ENCODE measurements at places on chromosomes 3 and 15.
A peak's percentile ranks its signal among the peaks of the same experiment; 100 is the strongest.

DNA sequence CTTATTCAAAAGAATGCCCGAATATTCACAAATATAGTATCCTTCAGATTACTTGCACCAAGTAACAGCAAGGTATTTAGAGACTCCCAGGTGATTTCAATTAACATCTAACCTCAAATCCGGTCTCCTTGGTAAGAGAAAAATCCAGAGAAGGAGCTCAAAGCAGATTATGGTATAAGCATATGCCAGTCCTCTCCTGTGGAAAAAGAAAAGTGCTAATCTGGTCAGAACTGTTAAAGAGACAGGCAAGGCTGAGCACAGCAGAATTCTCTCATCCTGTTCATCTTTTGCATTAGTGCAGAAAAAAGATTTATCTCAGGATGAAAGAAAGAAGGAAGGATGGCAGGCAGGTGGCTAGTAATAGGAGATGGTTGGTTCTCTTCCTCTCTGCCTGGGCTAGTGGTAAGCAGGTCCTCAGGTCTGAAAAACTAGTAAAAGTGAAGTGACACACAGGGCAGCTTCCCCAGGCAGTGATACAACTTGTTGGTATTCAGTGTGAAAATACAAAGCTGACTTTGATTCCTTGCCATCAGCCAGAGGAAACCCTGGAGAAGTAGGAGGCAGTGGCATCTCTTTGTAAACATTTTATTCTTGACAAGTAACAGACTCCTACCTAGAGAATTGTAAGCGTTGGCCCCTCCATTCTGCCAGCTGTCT lies 14.2 kb downstream of the ATXN7 start:
- DNase-seq: no peak
- H3K27ac ChIP-seq: no peak overlapping the region
- H3K4me1 ChIP-seq: no peaks in the 10 kb centered on the region

DNA sequence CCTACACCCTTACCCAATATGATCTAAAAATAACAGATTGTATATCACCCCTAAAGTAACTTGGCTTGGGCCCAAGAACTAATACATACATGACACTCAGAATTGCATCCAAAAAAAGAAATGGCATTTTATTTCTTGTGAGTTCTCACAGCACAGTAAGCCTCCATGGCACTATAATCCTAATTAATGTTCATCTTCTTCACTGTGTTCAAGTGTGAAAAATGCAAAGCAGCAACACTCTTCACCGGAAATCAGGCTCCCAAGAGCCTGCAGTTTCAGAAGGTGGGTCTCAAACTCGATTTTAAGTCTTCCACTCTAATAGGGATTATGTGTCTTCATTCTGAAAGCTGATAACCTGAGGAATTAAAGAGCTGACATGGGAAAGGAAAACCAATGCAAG lies 142.8 kb upstream of the TSC22D2 start:
- peaks cover 28% of the 10 kb centered on the region for H3K4me1 ChIP-seq
- DNase-seq: no peak
- no peak overlapping the region for H3K4me3 ChIP-seq
- no peaks in the 10 kb centered on the region for H3K36me3 ChIP-seq
- no peak overlapping the region for H3K27ac ChIP-seq
- H3K27me3 ChIP-seq: no peaks in the 10 kb centered on the region

DNA sequence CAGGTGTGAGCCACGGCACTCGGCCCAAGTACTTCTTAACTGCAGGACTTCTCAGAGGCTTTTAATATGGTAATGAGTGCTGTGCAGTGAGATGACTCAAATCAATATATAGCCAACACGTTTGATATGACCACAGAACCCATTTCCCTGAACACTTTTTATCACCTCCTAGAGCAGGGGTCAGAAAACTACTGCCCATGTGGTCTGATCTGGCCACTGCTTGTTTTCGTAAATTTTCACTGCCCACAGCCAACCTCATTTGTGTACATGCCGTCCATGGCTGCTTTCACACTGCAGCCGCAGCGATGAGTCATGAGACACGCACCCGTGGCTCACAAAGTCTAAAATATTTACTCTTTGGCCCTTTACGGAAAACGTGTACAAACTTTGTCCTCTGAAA lies 179.2 kb downstream of the RORA start:
- no peak overlapping the region for H3K4me3 ChIP-seq
- H3K4me1 ChIP-seq: no peaks in the 10 kb centered on the region
- no peak for DNase-seq
- H3K27me3 ChIP-seq: no peaks in the 10 kb centered on the region
- no peak overlapping the region for H3K27ac ChIP-seq

GRCh38 chr15:52318729-52319500 lies 23.3 kb upstream of the MYO5C start:
- no peaks in the 10 kb centered on the region for H3K4me1 ChIP-seq
- H3K27ac ChIP-seq: no peak overlapping the region
- 0 out of 2 replicates have a peak, but pooled peaks cover 3% of the 10 kb centered on the region for H3K36me3 ChIP-seq
- no peaks in the 10 kb centered on the region for H3K27me3 ChIP-seq
- H3K4me3 ChIP-seq: no peak overlapping the region
- DNase-seq: no peak

GRCh38 chr3:121885386-121885785 lies 8.8 kb upstream of the SLC15A2 start:
- H3K27ac ChIP-seq: no peak overlapping the region
- no peak for DNase-seq
- H3K27me3 ChIP-seq: no peaks in the 10 kb centered on the region
- H3K4me1 ChIP-seq: no peaks in the 10 kb centered on the region
- no peak overlapping the region for H3K4me3 ChIP-seq

DNA sequence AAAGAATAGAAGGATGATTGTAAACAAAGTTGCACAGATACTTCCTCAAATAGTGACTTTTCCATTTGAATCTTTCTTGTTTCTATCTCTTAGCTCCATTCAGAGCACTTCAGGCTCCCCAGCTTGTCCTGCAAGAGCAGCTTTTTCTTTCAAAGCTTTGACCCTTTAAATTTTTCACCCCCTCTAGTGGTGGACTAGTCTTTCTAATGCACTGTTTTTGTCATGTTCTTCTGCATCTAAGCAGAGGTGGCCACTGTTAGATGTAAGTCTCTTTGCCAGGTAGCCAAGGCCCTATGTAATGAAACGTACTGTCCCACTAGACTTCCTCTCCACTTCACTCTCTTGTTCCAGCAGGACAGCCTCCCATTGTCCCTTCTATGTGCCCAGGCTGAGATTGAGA lies 74.0 kb upstream of the MANF start:
- no peak overlapping the region for H3K27ac ChIP-seq
- no peak overlapping the region for H3K4me3 ChIP-seq
- DNase-seq: no peak
- H3K27me3 ChIP-seq: no peaks in the 10 kb centered on the region
- H3K36me3 ChIP-seq: no peaks in the 10 kb centered on the region

DNA sequence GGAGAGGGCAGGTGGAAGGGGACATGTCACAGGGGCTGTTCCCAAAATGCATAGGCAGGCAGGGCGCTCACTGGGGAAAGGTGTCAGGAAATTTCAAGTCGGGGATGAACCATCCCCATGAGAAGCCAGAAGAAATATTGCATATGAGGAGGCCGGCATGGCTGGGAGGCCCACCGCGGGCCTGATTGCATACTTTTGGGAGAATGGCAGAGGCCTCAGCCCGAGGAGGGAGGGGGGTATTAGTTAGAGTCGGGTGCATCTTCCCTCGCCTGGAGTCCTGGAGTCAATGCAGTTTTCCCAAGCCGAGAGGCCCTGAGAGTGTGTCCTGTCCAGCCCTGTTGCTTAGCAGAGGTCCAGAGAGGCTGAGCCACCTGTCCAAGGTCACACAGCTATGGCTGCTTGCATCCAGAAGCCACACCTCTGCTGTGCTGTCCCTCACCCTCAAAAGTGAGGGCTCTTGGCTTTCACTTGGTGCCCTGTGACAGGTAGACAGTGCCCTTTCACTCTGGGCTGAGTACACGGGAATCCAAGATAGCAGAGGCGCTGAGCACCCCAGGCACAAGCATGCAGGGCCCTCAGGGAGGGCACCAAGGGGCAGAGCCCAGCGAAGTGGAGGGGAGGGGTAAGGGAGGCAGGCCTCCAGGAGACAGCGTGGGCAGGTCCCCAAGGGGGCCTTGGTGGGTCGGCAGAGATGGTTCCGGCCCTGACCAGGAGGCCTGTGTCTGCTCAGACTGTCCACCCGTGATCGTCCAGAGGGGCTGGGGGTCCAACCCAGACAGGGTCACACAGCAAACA lies 48.5 kb downstream of the GRIP2 start:
- no peak for DNase-seq
- 0 out of 2 replicates have a peak, but pooled peaks cover 9% of the 10 kb centered on the region for H3K27me3 ChIP-seq
- 0 out of 2 replicates have a peak, but pooled peaks cover 2% of the 10 kb centered on the region for H3K4me1 ChIP-seq
- no peak overlapping the region for H3K4me3 ChIP-seq
- no peaks in the 10 kb centered on the region for H3K36me3 ChIP-seq
- no peak overlapping the region for H3K27ac ChIP-seq

GRCh38 chr3:183281126-183281797 lies 28.2 kb downstream of the B3GNT5 start:
- peaks cover 17% of the 10 kb centered on the region for H3K4me1 ChIP-seq
- no peak overlapping the region for H3K27ac ChIP-seq
- no peak overlapping the region for H3K4me3 ChIP-seq
- H3K27me3 ChIP-seq: no peaks in the 10 kb centered on the region

GRCh38 chr3:47747558-47747957 lies 34.1 kb downstream of the SMARCC1 start:
- no peak overlapping the region for H3K4me3 ChIP-seq
- DNase-seq: no peak
- H3K27ac ChIP-seq: no peak overlapping the region
- peaks cover 37% of the 10 kb centered on the region for H3K36me3 ChIP-seq
- no peaks in the 10 kb centered on the region for H3K27me3 ChIP-seq

- H3K36me3 ChIP-seq: no peaks in the 10 kb centered on the region
- peak overlapping the region; percentile 77 for H3K27ac ChIP-seq
- peak; percentile 96 for DNase-seq
- H3K4me1 ChIP-seq: peaks cover 35% of the 10 kb centered on the region
These were observed 14.2 kb downstream of the IQGAP1 start for GRCh38 chr15:90402223-90402622.

- H3K27ac ChIP-seq: no peak overlapping the region
- no peaks in the 10 kb centered on the region for H3K27me3 ChIP-seq
- no peaks in the 10 kb centered on the region for H3K36me3 ChIP-seq
- no peaks in the 10 kb centered on the region for H3K4me1 ChIP-seq
- no peak overlapping the region for H3K4me3 ChIP-seq
These were observed 8.0 kb downstream of the ZBBX start for GRCh38 chr3:167372138-167372537.

- no peak overlapping the region for H3K27ac ChIP-seq
- H3K27me3 ChIP-seq: no peaks in the 10 kb centered on the region
- H3K4me1 ChIP-seq: no peaks in the 10 kb centered on the region
- H3K36me3 ChIP-seq: no peaks in the 10 kb centered on the region
- H3K4me3 ChIP-seq: no peak overlapping the region
These were observed 200.9 kb upstream of the CTDSPL start for GRCh38 chr3:37660782-37661181.

GRCh38 chr3:119333773-119334509 lies 39.8 kb downstream of the ARHGAP31 start:
- no peak overlapping the region for H3K27ac ChIP-seq
- no peak overlapping the region for H3K4me3 ChIP-seq
- no peak for DNase-seq
- no peaks in the 10 kb centered on the region for H3K27me3 ChIP-seq
- peaks cover 14% of the 10 kb centered on the region for H3K36me3 ChIP-seq
- H3K4me1 ChIP-seq: no peaks in the 10 kb centered on the region

DNA sequence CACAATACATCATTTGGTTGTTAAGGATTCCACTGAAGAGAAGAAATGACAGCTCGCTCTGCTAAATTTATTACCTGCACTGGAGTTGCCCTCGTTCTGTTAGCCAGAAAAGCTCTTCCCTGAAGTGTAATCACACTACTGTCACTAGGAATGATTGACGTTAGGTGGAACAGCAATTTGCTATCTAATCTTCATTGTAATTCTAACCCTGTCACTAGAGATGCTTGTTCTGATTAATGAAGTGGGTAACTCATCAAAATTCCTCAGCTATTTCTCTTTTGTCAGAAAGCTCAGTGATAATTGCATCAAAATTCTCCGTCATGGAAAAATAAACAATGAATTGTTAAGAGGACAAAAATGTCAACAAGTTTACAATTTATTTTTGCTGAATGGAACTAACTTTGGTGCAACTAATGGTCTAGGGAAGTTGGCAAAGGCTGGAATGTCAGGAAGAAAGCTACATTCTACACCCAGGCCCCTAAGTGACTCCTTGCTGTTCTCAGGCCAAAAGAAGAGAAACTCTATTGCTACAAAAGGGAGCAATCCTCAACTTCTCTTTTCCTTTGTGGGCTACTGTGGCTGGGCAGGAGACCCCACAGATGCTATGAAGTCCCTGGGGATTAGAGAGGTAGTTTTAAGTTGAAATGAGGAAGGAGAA lies 34.1 kb downstream of the CCDC191 start:
- H3K27ac ChIP-seq: no peak overlapping the region
- no peaks in the 10 kb centered on the region for H3K36me3 ChIP-seq
- DNase-seq: no peak
- H3K4me3 ChIP-seq: no peak overlapping the region

DNA sequence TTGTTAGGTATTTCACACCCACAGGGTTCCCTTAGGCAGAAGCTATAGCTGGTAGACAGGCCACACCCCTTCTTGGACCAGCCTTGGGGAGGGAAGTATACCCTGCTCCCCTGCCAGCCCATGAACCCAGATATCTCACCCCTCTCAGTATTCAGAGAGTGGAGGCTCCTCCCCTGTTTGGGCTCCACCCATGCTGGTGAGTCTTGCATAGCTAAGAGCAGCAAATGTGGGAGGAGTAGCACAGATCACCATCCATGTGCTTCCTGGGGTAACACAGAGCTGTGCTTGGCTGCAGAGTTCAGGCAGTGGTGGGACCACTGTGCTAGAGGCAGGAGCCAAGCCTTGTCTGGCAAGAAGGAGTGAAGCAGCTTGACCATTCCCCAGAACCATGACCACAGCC lies 427.2 kb downstream of the ZIC1 start:
- DNase-seq: no peak
- no peak overlapping the region for H3K27ac ChIP-seq
- no peaks in the 10 kb centered on the region for H3K36me3 ChIP-seq
- H3K4me1 ChIP-seq: no peaks in the 10 kb centered on the region
- H3K4me3 ChIP-seq: no peak overlapping the region
- no peaks in the 10 kb centered on the region for H3K27me3 ChIP-seq

DNA sequence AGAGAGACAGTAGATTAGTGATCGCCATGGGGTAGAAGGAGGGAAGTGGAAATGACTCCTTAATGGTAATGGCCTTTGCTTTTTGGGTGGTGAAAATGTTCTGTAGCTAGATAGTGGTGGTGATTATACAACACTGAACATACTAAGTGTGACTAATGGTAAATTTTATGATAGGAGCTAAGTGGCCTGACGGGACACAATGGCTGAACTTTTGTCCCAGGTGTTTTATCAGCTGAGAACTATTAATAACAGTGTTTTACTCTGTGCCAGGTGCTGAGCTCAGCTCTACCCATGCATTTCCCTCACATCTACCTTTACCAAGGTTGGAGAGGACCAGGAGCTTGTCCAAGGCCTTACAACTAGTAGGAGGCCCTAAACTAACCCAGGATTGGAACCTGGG lies 66.8 kb downstream of the TRIM71 start:
- H3K4me3 ChIP-seq: no peak overlapping the region
- no peak overlapping the region for H3K27ac ChIP-seq
- H3K36me3 ChIP-seq: no peaks in the 10 kb centered on the region
- no peak for DNase-seq

- no peaks in the 10 kb centered on the region for H3K36me3 ChIP-seq
- H3K27me3 ChIP-seq: no peaks in the 10 kb centered on the region
- DNase-seq: no peak
These were observed 149.4 kb downstream of the WNT5A start for GRCh38 chr3:55337641-55338180.

Data from SJCRH30 (cell line).